Endodermal cell (in vitro differentiated cells): ENCODE measurements at places on chromosomes 6 and 20. TPM values are rescaled to one million over a fixed set of nuclear protein-coding genes. Genes with fewer than 3 reads are reported as not detected.

The CPXM1 gene
- total RNA-seq: 74.7 and 80.1 TPM in 2 replicates

The CDKN1A gene
- total RNA-seq: 1.9 to 8.6 TPM (median 2.3 TPM) in 3 replicates

The C6orf132 gene
- total RNA-seq: 21.7 and 24.4 TPM in 2 replicates

The TNNC2 gene
- 0.51 to 0.78 TPM (median 0.54 TPM) in 3 replicates for total RNA-seq

The MKKS gene
- total RNA-seq: 13.2 TPM in 2 replicates
